Stimulated activated CD4-positive, alpha-beta T cell treated with anti-CD3 and anti-CD28 coated beads, Interleukin-15, amount 100 ng/mL, for 1 hour (primary cell): ENCODE measurements at places on chromosomes 12 and 14.

DNA sequence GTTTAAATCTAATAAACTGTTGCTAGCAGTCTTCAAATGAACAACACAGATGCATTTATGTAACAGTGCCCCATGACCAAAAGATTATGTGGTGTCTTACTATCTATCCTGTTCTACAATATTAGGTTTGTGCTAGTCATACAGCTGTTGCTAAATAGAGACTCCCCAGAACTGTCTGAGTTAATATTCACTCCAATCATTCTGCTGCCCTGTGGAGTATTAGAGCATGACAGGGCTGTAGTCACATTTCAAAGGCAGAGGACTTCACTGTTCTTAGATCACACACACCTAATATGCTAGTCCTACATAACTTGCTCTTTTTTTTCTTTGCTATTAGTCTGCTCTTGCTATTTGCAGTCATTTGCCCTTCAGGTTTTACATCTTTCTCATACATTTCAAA lies 157.6 kb upstream of the MDGA2 start:
- DNase-seq = no peak

- no peak for DNase-seq
These were observed 85.0 kb downstream of the PTGER2 start for GRCh38 chr14:52399104-52399503.

GRCh38 chr12:125249066-125249824 lies 184.0 kb downstream of the AACS start:
- no peak for DNase-seq

DNA sequence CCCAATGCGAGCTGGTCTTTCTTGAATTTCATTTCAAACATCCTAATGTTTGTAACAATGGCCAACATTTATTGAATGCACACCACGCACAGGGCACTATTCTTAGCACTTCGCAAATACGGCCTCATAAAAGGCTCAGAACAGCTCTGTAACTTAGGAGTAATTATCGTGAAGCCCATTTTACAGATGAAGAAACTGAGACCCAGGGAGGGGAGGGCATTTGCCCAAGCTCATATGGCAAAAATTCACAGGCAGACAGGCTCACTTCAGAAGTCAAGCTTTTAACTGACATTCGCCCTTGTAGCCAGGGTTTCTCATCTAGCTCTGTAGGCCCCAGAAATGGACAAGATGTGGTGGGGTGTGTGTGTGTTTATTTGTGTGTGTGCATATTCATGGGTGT lies 60.3 kb upstream of the TBX3 start:
- no peak for DNase-seq

GRCh38 chr12:119156401-119157044 lies 22.2 kb upstream of the HSPB8 start:
- DNase-seq = no peak
